HS-27A (cell line): ENCODE measurements at places on chromosomes 6 and 20.

DNA sequence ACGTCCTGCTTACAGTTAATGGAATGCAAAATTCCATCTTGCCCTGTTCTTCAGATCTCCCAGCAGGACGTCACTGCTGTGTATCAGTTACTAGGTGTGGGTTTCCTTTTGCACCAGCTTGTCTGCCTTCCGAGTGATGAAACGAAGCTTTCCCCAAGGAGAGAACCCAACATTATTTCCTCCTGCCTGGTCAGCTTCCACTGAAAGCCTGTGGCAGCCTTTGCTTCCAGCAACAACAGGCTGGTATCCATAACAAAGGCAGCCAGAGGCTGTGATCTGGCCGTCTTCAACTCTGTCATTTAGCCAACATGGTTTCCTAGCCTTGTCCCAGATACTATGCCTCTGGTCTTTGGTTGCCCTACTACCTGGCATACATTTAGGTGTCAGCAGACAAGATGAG is 78.9 kb upstream of the HEY2 start:
- no peak for DNase-seq

DNA sequence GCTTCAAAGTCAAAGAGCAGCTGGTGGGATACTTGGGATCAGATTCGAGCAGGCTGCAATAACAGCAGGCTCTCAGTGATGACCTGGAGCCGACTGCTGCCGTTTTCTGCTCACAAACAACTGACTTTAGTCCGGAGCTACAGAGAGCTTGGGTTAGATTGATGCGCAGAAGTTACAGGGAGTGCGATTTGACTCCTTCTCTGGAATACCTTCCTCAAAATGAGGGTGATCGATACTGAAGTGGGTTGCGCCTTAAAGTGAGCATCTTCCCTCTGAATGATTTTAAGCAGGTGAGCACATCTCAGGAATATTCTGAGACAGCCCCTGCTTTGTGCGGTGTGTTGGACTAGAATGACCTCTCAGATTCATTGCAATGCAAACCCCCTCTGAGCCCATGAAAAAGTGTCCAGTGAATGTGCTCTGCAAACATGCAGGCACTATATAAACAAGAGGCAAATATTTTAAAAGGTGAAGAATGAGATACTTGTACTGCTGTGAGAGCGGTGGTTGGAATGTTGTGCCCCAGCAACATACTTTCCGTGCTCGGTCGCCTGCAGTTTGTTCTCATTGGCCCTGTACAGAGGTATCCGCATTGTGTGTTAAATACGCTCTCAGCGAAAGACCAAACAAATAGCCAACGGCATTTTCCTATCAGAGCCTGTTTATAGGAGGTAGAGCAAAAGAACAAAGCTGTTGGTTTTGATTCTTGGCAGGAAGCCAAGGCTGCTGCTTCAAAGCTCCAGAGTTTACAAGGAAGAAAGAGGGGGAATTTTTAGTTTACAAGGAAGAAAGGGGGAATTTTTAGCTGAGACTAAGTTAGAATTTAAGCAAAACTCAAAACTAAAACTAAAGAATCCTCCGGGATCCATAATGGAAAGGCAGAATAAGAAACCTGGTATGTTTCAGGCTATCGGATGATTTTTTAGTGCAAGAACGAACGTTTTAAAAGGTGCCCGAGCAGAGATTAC is 67.7 kb downstream of the PHACTR2 start:
- DNase-seq: no peak

- no peak for DNase-seq
Measured at GRCh38 chr6:67653561-67653960, 981.5 kb upstream of the ADGRB3 start.

DNA sequence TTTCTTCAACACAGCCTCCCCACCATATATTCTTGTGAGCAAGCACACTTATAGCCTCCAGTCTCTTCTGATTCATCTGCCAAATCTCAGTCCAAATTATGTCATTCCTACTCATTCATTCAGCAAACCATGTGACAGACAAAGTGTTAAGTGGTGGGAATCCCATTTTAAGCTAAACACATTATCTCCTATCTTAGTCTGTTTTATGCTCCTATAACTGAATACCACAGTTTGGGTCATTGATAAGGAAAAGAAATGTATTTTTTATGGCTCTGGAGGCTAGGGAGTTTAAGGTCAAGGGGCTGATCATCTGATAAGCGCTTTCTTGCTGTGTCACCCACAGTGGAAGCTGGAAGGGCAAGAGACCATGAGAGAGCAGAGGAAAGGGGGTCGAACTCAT is 23.9 kb upstream of the SMIM13 start:
- no peak for DNase-seq

DNA sequence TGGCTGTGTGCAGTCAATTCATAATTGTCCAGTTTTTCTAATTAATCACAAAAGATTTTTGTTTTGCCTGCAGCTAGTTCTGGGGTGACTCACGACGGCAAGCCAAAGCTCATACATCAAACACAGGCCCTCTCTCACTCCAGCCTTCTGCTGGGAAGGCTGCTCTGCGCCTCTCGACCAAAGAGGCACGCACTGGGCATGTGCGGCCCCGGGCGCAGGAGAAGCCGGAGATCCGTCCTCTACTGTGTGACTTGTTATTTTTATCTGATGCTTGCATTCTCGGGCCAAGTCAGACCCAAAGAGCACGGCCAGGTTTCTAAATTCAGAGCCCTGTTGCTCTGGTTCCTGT is 98.5 kb downstream of the TFAP2A start:
- DNase-seq: peak; percentile 36

DNA sequence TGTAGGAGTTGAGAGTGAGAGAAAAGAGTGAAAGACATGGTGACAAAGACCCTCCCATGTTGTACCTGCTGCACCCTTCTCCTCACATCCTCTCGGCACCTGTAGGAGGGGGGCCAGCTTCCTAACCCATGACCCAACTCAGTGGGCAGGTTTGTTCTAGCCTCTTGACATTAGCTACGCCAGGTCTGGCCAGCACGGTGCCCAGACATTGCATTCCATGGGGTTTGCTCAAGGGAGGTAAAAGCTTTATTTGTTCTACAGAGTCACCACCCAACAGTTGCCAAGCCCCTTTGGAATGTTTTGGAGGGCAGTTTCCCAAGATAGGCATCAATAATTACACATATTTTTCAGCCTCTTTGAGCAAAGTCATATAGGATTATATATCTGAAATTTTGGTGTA is 22.7 kb upstream of the TGM6 start:
- no peak for DNase-seq

GRCh38 chr20:3563548-3564177 is 92.8 kb downstream of the ATRN start:
- DNase-seq: peak; percentile 17

GRCh38 chr6:121305957-121306607 is 28.2 kb downstream of the TBC1D32 start:
- DNase-seq: no peak

GRCh38 chr20:35994994-35995453 is 26.6 kb downstream of the CNBD2 start:
- peak; percentile 43 for DNase-seq

GRCh38 chr20:37452236-37452635 is 68.8 kb upstream of the NNAT start:
- no peak for DNase-seq

GRCh38 chr6:37693546-37694250 is 4.0 kb downstream of the MDGA1 start:
- DNase-seq: no peak

DNA sequence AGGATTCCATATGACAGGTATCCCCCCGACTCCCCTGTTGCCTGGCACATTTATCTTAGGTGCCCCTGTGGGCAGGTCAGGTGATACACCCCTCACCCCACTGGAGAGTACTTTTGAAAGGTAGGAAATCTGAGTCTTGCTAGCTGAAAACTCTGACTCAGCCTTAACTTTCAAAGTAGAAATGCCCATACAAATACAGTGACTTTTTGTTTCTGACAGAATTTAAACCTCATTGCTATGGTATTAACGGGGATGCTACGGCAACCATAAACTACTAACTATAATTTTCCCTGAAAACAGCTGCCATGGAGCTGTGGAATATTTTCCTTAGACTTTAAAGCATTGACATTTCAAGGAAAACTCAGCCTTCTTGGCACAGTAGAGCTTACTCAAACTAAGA is 536.0 kb downstream of the RFPL4B start:
- no peak for DNase-seq

DNA sequence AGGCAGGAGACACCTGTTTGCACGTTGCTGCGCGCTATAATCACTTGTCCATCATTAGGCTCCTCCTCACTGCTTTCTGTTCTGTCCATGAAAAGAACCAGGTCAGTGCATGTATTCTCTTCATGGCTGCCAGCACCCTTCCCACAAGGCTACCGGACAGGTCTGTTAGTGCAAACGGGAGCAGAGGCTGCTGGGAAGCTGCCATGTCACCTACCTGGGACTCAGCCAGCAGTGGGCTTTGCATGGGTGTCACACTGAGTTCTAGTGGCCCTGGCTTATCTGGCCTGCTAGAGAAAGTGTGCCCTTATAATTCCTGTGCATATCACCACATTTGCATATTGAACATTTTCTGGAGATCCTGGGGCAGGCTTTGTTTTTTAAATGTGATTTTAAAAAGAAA is 24.8 kb downstream of the LYRM2 start:
- DNase-seq: no peak

DNA sequence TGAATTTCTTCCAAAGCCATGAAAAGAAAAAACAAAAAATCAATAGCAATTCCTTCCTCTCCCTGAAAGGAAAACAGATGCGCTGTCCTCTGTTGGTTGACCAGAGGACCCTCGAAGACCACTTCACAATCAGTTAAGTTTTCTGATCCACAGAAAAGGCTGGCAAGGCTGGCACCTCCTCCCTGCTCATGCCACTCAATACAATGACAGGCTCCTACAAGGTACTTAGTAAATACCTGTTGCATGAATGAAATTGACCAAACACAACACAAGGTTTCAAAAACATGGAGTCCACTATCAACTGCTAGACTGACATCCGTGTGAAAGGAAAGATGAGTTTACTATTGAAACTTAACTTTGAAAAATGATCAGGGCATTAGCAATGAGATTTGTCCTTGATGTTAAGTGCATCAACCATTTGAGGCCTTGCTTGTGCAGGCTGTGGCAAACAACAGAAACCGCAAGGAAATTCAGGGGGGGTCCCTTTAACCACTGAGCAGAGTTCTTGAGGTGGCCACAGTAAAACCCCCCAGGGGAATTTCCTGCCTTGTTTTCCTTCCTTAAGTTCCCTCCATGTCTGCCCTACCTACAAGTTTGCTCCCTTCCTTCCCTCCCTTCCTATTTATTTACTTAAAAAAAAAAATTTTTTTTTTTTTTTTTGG is 27.9 kb upstream of the RTF2 start:
- DNase-seq: no peak

DNA sequence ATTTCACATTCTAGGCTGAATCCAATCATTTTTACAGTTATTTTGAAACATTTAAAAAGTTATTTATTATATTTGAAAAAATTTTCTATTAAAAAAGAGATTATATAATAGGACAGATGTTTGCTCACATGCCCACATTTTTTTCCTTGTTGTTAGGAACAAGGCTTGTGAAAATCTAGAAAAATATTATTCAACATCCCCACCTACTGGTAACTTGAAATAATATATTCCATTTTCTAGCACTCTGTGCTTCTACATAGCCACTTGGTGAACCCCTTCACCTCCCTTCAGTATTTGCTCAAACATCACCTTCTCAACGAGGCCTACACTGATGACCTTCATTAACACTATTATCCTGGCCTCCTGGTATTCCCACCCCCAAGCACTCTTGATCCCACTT is 18.3 kb upstream of the GPRC6A start:
- no peak for DNase-seq

DNA sequence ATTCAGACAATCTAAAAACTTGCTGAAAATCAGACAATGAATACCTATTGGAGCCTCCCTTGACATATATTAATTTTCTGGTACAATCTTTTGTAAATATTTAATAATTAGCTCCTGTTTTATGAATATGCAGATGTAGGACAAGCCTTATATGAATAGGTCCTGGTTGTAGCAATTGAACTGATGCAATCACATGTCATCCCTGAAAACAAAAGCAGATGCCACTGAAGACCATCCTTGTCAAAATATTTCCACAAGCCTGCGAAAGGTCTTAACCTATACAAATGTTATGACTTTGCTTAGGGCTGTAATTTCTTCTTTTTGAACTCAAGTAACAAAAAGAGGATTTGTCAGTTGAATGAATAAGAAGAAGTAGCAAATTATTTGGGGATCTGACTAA is 722.1 kb downstream of the EYS start:
- DNase-seq: no peak

DNA sequence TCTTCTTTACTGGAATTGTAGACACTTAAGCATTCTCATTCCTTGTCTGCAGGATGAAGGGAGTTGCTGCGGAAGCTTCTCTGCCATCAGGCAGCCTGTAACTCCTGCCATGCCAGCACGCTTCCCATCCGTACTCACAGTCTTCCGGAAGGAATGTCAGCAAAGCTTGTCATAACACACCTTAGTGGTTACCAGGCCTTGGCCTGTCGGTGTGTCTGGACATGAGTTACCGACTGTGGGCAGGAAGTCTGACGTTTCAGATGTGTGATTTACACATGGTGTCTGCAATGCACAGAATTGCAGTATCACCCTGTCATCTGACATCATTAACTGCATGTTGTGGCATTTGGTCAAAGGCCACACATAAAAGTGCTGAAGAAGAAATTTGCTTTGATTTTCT is 102.2 kb downstream of the SLC24A3 start:
- DNase-seq: no peak

DNA sequence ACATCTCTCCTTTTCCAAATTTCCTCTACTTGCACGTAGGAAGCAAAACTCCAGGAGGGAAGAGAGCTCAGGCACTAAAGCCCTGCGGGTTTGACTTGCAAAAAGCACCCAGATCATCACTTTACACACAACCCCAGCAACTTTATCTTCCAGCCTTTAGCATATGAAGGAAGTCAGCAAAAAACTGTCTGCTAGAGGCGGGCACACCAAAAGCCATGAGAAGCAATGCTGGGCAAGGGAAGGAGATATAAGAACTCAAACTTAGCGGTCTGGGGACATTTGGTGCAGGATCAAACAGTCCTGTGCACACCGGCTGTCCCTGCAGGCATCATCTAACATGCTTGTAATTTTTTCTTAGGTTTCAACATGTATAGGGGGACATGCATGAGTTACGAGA is 113.3 kb downstream of the JPH2 start:
- no peak for DNase-seq

- peak; percentile 79 for DNase-seq
Measured at GRCh38 chr20:63627129-63627750, 339 bp upstream of the GMEB2 start.

DNA sequence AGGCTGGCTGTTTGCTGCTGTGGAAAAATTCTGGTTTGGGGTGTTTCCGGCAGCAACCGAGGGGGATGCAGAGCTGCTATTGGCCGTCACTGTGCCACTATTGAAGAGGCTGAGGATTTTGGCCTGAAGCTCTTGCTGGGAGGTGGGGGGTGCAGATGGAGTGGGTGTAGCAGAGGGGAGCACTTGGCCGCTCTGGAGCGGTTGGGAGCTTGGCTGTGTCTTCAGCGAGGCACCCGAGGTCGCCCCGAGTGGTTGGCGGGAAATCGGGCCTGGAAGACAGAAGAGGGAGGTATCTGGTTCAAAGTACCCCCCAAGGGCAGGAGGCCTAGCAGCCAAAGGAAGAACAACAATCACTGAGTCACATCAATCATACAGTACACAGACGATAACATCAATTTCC is 27.1 kb downstream of the NCOA5 start:
- no peak for DNase-seq
